ENCODE measurements at places on chromosomes 6 and 20. TPM values are rescaled to one million over a fixed set of nuclear protein-coding genes. Genes with fewer than 3 reads are reported as not detected.

DNA sequence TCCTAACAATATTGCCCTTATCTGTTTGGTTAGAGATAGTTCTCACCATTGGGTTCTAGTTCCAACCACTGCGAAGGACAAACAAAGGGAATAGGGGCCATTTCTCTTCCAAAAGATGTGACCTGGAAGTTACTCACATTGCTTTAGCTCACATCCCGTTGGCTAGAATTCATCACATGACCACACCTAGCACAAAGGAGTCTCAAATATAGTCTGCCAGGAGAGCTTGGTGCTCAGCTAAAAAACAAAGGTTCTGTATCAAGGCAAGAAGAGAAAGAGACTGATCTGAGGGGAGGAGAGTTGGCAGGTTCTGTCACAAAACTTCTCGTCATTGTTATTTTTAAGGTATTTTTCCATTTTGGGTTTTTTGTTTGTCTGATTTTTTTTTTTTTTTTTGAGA lies 69.8 kb upstream of the GNRH2 start:
- no peak for ATAC-seq

GRCh38 chr6:79631693-79632172 lies 604 bp downstream of the SH3BGRL2 start:
- ATAC-seq, result no peak

- ATAC-seq, result no peak
Measured at GRCh38 chr20:36850759-36851158, 25.2 kb upstream of the TLDC2 start.

MYMX gene
- not detected for total RNA-seq

DNA sequence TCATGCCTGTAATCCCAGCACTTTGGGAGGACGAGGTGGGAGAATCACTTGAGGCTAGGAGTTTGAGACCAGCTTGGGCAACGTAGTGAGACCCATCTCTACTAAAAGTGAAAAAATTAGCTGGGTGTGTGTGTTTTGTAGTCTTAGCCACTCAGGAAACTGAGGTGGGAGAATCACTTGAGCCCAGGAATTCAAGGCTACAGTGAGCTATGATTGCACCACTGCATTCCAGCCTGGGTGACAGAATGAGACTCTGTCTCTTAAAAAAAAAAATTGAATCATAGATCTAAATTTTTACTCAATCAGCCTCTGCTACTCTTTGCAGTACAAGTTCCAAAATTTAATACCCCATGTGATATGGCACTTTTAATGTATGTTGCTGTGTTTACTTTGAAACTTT lies 121.6 kb downstream of the ARMC2 start:
- ATAC-seq, result no peak

VSTM2L gene
- 32.2 TPM for total RNA-seq
